Nephron progenitor cell (in vitro differentiated cells): ENCODE measurements at places on chromosomes 7 and 10.
A peak's percentile ranks its signal among the peaks of the same experiment; 100 is the strongest.

GRCh38 chr10:105725007-105725406, 1083.9 kb downstream of the SORCS3 start:
- no peak for DNase-seq

DNA sequence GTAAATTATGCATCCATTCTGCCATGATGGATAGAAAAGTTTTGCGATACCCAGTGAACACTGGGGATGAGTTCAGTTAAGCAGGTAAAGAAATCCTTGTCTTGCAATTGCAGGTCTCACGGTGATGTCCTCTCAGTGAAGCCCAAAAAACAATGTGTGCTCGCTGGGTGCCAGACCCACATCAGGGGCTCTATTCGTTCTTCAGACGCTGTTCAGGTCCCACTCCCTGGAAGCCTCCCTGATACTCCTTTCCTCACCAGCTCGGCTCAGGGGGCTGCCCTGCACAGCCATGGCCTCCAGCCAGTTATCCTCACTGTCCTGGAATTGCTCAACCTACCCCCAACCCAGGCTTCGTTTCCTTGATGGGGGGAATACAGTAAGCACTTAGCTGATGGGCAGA, 323.5 kb downstream of the ADARB2 start:
- no peak for DNase-seq

DNA sequence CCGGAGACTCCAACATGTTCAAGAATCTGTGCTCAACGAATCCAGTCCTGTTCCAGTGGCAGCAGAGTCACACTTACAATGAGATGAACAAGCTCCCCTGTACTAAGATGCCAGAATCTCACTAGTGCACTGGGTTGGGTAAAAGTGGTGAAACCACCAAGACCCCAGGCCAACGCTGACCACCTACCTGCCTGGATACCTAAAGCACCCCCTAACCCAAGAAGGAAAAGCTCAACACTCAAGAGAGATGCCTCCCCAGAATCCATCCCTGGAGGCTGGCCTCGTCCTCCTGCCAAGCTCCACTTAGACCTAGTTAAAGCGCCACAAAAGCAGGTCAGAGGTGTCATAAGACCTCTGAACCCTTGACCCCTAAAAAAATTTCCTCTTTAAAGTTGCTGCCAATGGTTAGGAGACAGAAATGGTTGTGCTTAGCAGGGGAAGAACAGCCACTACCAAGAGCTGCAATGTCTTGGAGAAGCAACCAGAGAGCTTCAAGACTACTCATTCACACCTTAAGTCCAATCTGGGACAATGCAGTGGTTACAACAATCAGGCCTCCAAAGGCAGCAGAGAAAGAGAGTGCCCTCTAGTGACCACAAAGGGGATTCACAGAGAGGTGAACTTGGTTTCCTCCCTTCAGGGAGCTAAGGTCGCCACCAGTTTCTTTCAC, 94.6 kb upstream of the MACROH2A2 start:
- DNase-seq, result no peak

DNA sequence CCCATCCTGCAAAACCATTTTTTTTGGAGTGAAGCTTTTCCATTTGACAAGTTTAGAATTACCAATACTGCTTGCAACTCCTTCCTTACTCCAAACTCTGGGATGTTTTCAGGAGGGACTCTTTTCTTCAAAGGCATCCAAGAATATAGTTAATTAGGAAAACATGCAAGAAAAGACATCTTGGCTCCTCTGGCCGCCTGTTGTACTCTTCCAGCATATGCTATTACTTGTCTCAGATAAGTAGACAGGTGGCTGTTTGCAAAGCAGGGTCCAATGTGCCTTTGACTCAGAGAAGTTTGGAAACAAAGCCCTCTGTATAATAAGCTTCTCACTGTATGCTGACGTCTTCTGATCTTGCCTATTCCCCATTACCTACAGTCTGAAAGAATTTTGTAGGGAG, 746.5 kb downstream of the AUTS2 start:
- no peak for DNase-seq

DNA sequence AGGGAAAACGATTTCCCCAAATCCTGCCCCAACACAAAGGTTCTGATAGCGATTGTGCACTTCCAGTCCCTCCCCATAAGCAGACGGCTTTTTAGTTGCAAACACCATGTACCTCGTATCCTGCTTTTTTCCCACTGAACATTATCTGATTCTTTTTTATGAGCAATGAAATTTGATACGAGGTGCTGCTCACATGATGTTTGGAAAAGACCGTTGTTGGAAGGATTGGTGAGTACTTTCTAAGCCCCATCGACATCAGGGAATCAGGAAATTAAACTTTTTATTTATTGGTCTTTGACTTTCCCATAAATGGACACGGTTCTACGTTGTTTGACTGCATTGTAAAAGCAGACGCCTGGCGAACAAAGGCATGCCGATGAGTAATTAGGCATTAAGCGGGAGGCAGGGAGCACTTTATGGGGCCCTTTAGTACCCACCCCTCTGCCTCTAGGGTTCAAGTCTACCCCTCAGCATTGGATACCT, 49.4 kb downstream of the TEX36 start:
- no peak for DNase-seq

DNA sequence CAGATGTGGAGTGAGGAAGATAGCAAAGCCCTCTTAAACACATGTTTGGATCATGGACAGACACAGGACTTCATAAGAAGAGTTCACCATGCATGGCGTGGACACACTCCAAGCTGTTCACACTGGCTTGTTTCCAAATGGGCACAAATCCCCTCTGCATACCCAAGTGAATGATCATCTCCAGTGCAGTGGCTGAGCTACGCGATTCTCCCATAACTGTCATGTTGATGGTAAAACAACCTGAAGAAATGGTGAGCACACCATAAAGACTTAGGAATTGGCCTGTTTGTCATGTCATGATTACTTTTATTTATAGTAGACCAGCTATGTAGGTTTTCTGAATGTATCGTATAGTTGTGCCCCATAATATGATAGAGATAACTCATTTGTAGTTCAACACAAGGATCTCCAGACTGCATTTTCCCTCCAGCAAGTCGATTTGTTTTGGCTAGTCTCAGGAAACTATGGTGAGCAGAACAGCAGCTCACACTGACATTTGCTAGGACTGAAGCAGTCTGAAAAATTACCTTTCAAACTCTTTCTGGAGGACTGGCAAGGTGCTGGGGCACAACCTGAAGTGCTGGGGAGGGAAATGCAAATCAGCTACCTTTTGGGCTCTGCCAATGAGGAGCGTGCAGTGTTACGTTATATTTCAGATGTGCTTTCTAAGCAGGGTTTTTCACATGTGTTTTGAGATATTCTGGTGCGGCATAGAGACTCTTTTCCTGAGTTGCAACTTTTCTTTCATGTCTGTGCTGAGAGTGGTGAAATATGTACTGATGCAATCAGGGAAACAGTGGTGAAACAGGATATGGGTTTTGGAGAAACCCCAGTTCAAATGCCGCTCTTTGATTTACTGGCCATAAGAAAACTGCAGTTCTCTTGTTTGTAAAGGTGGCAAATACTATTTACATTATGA, 629.6 kb upstream of the DPP6 start:
- DNase-seq, result no peak

DNA sequence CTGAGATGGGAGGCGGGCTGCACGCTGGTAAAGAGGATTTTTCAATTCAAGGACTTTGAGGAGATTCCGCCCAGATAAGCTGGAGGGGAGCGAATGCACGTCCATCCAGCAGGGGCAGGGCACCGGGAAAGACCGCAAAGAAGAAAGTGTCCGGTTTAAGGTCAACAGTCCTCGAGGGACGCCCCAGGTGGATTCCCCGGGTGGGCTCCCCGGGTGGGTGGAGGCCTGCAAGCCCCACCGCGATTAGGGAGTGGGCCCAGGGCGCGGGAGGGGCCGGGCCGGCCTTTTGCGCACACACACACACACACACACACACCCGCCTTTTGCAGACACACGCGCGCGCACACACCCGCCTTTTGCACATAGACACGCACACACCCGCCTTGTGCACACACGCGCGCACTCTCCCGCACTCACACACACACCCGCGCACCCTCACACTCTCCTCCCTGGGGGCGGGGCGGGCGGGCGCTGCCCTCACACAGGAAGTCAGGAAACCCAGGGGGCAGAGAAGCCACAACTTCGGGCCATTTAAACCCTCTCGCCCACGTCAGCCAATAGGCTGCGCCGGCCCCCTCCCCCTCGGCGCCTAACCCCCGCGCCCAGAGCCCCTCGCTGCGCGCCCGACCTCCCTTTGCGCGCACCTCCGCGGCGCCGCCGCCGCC, 615 bp downstream of the ARHGAP12 start:
- peak; percentile 74 for DNase-seq

GRCh38 chr10:112244197-112244596, 39.0 kb upstream of the TECTB start:
- no peak for DNase-seq

GRCh38 chr10:124524991-124525653, 63.5 kb downstream of the LHPP start:
- no peak for DNase-seq

DNA sequence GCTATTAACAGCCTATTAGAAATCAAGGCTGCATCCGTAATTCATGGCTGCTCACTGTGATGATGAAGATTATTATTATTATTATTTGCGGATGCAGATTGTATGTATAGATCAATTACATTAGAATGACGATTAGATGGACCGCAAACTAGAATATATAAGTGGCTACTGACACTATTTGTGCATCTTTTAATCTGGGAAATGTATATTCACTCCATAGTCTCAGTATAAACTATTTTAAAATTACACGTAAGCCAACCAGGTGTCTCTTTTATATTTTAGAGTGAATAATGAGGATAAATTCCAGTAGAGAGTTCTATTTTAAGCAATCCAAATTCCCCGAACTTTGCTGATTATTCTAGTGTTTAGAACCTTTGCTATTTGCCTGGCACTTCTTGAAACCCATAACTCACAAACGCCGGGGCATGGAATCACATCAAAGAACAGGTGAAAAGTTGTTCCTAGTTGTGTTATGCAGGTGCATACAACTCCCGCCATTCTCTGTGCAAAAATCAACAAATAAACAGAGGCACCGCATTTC, 509 bp upstream of the ING3 start:
- no peak for DNase-seq

GRCh38 chr10:109863775-109864174, 59.5 kb downstream of the XPNPEP1 start:
- no peak for DNase-seq

- no peak for DNase-seq
Observed at GRCh38 chr10:68628576-68629127, 68.5 kb downstream of the TET1 start.

DNA sequence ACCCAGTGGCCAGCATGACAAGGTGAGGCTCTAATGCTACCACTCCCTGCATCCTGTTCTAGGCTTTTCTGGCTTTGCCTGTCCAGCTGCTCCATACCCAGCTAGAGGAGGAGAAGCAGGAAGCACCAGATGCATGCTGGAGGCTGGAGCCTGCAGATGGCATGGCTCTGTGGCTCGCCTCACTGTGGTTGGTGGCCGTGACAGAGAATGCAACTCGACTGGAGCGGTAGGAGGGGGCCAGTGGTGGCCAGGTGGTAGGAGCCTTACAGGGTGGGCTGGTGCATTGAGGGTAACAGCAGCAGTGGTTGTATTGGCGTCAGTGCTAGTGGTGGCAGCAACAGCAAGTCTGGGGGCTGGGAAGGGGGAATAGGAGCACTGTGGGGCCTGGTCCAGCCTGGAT, 128.6 kb downstream of the ZNF248 start:
- DNase-seq, result no peak

- no peak for DNase-seq
Observed at GRCh38 chr10:28977518-28977917, 300.2 kb downstream of the BAMBI start.

- DNase-seq, result no peak
Observed at GRCh38 chr7:46059308-46060020, 138.4 kb upstream of the IGFBP3 start.

- no peak for DNase-seq
Observed at GRCh38 chr7:73921623-73922528, 60.9 kb downstream of the TMEM270 start.

DNA sequence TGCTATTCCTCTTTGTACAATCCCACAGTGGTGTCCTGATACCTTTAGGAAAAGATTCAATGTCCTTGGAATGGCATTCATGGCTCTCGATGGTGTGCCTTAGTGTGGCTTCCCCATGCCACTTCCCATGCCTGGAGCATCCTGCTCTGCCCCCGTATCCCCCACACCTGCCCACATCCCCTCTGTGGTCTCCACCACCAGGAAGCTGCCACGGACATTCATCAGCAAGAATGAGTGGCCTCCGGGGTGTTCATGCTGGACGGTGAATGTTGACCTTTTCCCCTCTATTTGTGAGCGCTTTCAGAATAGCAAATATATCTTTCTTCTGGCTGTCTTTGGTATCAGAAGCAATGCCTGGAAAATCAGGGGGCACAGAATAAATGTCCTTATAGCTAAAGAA, 262.0 kb upstream of the NRP1 start:
- no peak for DNase-seq

- no peak for DNase-seq
Observed at GRCh38 chr10:84654671-84655070, 326.3 kb downstream of the CCSER2 start.

- no peak for DNase-seq
Observed at GRCh38 chr10:2256241-2256640, 518.9 kb upstream of the ADARB2 start.

DNA sequence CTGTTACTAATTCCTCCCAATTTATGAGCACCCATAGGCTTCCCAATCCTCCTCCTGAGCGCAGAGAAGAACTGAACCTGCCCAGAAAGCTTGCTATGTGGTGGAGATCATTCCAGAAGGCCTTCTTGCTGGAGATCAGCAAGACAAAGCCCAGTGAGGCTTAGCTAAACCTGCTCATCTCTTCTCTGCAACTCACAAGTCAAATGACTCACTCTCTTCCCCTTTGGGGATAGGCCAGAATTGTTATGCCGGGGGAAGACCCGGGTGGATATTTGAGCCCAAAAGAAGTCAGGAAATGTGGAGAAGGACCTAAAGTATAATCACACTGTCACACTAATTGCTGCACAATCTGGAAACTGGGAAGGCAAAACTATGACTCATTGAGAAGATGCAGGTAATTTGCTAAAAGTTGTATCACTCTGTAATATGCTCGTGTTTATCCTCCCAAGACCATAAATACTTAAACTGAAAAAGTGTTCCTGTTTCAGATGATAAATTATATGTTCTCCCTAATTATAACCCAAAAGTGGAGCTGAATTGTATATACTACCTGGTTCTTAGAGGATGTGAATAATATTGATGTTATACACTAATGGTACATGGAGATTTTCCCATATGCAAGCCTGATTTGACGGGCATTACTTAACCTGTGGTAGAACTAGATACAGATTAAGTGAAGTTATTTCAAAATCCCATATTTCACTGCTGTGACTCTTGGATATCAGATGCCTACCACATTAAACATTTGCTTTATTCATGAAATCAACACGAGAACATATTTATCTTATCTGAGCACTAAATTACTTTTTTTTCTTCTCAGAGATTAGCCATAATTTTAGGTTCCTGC, 6.4 kb downstream of the NEBL start:
- DNase-seq, result no peak
